ENCODE measurements at places on chromosomes 6 and 20. TPM values are rescaled to one million over a fixed set of nuclear protein-coding genes. Genes with fewer than 3 reads are reported as not detected.

DNA sequence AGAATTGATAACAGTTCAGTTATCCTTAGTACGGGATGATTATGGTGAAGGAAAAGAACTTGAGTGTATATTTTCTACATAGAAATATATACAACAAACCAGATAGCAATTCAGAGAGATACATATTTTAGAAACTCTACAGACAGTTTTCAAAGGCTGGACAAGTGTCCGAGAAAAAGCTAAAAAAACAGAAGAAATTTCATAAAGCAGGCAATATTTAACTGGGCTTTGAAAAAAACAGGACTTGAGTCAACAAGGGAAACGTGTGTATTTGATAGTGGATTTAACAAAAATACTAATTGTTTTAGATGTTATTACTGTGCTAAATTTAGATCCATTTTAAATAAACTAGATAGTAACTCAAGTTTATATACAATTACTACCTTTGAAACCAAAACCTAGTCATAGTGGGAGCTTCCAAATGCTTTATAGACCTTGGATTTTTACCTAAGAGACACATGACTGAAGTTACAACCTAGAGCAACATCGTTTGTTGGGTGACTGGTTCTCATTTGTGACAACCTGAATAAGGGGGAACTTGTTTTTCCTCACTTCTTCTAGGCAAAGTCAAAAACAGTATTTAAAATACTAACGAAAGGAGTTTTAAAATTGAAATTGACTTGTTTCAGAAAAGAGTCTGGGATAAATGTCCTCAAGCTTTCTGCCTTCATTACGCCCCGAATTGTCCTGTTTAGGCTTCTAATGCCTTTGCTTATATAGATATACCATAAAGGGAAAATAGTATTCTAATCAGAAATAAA lies 116.7 kb upstream of the PRSS16 start:
- H3K4me3 ChIP-seq = peak overlapping the region; percentile 73
- H3K27ac ChIP-seq = peak overlapping the region; percentile 94
- peaks cover 15% of the 10 kb centered on the region for H3K4me1 ChIP-seq

DNA sequence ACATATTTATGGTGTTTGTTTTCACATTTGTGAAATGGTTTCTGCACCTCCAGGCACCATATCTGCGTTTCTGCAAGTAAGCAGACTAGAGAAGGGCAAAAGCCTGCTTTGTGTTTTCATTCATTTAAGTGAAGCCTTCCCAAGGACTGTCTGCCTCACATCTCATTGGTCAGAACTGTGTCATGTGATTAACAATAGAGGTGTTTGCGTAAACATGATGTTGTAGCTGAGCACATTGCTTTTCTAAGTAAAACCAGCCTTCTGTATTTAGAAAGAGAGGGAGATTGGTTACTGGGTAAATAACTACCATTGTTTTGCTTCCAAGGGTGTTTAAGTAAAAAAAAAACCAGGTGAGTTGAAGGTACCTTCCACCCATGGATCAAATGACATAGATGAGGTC lies 39.7 kb downstream of the SH3BGRL2 start:
- no peaks in the 10 kb centered on the region for H3K27me3 ChIP-seq
- H3K36me3 ChIP-seq = no peaks in the 10 kb centered on the region
- no peak overlapping the region for H3K27ac ChIP-seq
- peaks cover 21% of the 10 kb centered on the region for H3K4me1 ChIP-seq

- H3K36me3 ChIP-seq = no peaks in the 10 kb centered on the region
- DNase-seq = no peak
- no peak overlapping the region for H3K27ac ChIP-seq
- no peaks in the 10 kb centered on the region for H3K27me3 ChIP-seq
- peaks cover 49% of the 10 kb centered on the region for H3K4me1 ChIP-seq
These were observed 537.4 kb upstream of the MMS22L start for GRCh38 chr6:97820400-97820799.

- H3K36me3 ChIP-seq = no peaks in the 10 kb centered on the region
- H3K4me1 ChIP-seq = no peaks in the 10 kb centered on the region
- DNase-seq = no peak
These were observed 114.8 kb downstream of the PHF3 start for GRCh38 chr6:63750400-63750799.

GRCh38 chr6:151379933-151380847 lies 11.2 kb downstream of the ZBTB2 start:
- H3K27ac ChIP-seq = peak overlapping the region; percentile 87
- no peaks in the 10 kb centered on the region for H3K36me3 ChIP-seq
- H3K4me3 ChIP-seq = no peak overlapping the region
- no peaks in the 10 kb centered on the region for H3K27me3 ChIP-seq
- DNase-seq = peak; percentile 17

- DNase-seq = peak; percentile 52
- peaks cover 7% of the 10 kb centered on the region for H3K36me3 ChIP-seq
- H3K27ac ChIP-seq = no peak overlapping the region
- no peaks in the 10 kb centered on the region for H3K4me1 ChIP-seq
- no peak overlapping the region for H3K4me3 ChIP-seq
These were observed 2.3 kb upstream of the RNGTT start for GRCh38 chr6:88965691-88966090.

TUBB2A gene
- 376 TPM for total RNA-seq
